ENCODE measurements at places on chromosomes 7 and 10. TPM values are rescaled to one million over a fixed set of nuclear protein-coding genes. Genes with fewer than 3 reads are reported as not detected.

Gene CYP3A5
- 0.24 TPM for total RNA-seq

Gene ECHDC3
- total RNA-seq, result 8.2 TPM

Gene DHTKD1
- total RNA-seq, result 40.3 TPM

Gene CCDC126
- 14.4 TPM for total RNA-seq

Gene H2BK1
- not detected for total RNA-seq

Data from RPMI7951 (cell line).